Activated naive CD4-positive, alpha-beta T cell treated with anti-CD3 and anti-CD28 coated beads, Interleukin-2, amount 50 U/mL, for 16 hours (primary cell): ENCODE measurements at places on chromosomes 6 and 20.

DNA sequence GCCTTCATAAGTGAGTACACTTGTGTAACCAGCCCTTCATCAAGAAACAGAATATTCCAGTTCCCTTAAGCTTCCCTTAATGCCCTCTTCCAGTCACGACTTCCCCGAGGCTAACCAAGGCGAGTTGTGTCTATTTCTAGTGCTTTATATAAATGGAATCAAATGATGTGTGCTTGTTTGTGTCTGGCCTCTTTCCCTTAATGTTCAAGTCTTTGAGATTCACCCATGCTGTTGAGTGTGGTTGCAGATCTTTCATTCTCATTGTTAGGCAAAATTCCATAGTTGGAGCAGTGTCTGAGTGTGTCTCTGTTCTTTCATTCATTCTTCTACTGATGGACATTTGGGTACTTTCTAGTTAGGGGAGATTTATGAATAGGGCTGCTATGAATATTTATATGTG, 135.0 kb downstream of the CEBPB start:
- DNase-seq = no peak

DNA sequence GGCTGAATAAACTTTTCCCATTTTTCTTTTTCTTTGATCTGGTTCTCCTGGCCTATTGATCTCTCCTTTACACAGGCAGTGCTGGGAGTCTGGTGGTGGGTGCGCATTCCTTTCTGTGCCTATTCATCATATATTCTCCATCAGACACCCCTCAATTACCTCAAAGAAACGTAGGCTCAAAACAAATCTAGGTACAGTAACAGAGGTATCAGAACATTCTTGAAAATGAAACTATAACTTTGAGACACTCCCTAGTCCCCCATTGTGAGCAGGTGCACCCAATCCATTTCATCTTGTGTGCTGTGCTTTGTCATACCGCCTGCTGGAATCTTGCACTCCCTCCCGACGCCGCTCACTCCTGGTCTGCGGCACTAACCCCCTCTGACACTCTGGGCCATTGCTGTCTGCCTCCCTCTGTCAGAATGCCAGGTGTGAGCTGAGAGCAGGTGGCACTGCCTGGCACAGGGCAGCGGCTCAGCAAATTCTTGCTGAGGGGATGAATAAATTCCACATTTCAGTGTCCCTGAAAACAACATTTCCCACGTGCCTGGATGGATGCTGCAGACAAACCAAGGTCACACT, 303.4 kb upstream of the EXOC2 start:
- no peak for DNase-seq

DNA sequence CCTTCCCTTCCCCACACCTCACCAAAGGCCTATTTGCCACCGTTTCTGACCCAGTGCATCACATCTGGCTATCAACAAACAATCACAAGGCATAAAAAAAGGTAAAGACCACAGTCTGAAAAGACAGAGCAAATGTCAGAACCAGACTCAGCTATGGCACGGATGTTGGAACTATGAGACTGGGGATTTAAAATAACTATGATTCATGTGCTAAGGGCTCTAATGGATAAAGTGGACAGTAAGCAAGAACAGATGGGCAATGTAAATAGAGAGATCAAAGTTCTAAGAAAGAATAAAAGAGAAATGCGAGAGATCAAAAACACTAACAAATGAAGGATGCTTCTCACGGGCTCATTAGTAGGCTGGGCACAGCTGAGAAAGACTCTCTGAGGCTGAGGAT, 99.5 kb downstream of the LAMP5 start:
- no peak for DNase-seq

DNA sequence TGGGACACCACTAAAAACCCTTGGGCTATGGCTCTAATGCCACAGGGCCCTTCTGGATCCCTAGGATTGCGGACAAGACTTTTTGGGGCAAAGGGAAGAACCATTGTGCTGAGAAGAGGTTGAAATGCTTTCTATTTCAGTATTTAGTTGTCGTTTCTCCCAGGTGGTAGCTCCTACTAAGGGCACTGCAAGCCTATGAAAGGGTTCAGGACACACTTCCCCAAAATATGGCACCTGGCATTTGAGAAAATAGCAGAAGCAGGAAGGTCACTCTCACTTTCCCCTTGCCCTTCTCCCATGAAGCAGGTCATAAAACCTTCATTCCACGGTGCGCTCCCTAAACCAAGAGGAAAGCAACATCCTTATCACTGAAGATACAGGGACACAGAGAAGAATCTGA, 125.4 kb upstream of the GPR6 start:
- no peak for DNase-seq

DNA sequence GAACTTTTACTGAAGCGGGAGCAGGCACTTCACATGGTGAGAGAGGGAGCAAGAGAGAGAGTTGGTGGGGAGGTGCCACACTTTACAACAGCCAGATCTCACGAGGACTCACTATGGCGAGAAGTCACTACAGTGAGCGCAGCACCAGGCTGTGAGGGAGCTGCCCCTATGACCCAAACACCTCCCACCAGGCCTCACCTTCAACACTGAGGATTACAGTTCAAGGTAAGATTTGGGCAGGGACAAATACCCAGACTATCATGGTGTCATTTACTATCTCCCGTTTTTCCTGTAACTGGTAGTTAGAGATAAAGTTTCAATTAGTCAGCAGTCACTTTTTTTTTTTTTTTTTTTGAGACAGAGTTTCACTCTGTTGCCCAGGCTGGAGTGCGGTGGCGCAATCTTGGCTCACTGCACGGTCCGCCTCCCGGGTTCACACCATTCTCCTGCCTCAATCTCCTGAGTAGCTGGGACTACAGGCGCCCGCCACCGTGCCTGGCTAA, 7.8 kb downstream of the RBCK1 start:
- DNase-seq = no peak

DNA sequence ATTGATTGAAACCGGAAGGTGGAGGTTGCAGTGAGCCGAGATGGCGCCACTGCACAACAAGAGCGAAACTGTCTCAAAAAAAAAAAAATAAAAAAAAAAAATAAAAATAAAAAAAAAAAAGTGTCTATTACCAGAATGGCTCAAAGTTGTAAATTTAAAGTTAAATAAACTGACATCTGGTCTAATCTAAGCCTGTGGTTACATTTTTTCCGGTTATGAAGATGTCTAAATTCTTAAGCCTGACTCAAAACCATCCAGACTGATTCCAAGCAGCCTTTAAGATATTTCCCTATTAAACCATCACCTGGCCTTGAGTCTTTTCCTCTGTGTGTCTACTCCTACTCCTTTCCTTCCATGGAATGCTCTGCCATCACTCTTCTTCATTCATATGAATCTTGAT, 371.7 kb upstream of the RUNX2 start:
- no peak for DNase-seq

- DNase-seq = no peak
Measured at GRCh38 chr6:4840169-4840568, 64.0 kb downstream of the CDYL start.
